SK-N-DZ (cell line): ENCODE measurements at places on chromosomes 12 and 14.

DNA sequence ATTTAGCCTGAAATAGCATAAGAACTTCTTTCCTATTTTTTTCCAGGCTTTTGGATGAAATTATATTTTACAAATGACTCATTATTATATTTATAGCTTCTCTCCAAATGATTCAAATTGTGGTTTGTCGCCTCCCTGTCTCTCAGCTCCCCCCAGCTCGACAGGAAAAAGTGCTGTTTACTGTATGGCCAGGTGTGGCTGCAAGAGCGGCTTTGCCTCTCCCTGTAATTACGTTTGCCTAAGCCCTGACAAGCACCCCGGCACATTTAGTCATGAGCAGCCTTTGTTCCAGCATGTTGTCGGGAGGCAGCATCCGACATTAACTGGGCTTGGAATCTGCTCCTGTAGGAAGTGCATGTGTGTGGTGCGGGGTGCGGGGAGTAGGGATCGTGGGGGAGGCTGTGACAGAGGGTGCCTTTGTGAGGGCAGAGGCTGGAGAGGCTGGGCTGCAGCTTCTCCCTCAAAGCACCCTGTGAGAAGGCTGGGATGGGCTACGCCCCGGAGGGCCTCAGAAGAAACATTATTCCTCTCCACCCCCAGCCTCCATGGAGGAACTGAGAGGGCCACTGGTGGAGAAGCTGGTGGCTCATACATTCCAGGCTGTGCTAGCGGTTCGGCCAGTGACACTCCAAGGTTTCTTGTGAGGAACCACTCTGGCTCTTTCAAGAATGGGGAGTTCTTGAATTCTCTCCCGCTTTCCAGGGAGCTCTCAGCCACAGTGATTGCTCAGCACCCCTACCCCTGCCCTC lies 42.1 kb upstream of the CTDSP2 start:
- peak; percentile 52 for DNase-seq

DNA sequence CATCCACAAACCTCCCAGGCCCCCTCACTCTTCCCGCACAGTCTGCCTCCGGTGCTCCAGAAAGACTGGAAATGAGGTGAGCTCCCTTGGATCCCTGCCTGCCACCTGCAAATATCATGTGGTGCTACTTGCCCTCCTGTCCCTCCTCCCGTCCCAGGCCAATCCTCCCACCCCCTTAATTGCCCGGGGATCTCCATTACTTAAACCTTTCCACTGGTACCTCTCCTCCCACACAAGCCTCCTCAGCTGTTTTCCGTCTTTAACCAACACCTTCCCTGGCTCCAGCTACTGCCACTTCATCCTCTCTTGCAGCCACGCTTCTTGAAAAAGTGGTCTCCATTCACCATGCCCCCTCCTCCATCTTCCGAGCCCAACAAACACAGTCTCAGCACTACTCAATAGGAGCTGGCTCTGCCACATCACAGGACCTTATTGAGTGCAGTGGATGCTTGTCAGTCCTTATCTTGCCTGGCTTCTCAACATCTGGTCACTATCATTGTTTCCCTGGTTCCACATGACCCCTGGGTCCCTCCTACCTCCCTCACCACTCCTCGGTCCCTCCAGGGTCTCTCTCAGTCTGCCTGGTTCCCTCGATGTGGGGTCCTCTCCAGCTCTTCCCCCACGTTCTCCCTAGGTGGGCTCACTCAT lies 11.5 kb downstream of the FAIM2 start:
- DNase-seq: peak; percentile 73

- no peak for DNase-seq
These were observed 129.5 kb downstream of the KIF26A start for GRCh38 chr14:104267895-104268294.

DNA sequence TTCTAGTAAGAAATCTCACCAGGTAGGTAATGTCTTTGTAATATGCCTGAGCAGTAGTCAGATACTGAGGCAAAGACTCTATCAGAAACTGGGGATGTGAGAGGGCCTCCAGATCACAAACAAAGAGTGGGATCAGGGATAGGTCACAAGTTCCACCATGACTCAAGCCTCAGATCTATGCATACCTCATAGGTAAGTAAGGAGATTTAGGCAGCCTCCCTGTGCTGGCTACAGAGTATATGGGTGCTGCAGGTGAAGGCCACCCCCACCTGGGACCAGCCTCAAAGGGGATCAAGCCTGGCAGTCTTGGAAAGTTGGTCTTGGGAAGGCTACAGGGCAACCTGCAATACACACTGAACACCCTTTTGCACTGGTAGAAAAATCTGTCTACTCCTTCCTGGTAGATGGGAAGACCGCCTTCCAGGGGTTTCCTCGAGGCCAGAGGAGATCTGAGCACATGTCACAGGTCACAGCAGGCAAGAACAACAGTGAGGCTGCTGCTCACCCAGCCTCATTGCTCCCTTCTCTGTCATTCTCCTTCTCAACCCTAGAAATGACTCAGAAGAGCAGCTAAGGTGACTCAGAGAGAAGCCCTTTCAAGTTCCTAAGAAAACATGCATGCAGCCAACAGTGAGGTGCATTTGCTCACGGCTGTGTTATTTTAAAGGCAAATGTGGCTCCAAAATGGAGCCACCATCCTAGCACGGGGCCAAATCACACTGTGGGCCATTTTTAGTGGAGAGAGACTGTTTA lies 143.4 kb upstream of the CDKN3 start:
- no peak for DNase-seq

- peak; percentile 33 for DNase-seq
These were observed 18.6 kb downstream of the PRORP start for GRCh38 chr14:35140718-35141581.

- no peak for DNase-seq
These were observed 19.9 kb downstream of the PLBD2 start for GRCh38 chr12:113378291-113378690.

- no peak for DNase-seq
These were observed 22.9 kb upstream of the KRT83 start for GRCh38 chr12:52344111-52344510.

GRCh38 chr12:1593174-1594005 lies 991 bp downstream of the FBXL14 start:
- DNase-seq: peak; percentile 57

GRCh38 chr12:124233041-124233796 lies 61.7 kb upstream of the RFLNA start:
- no peak for DNase-seq

- DNase-seq: no peak
These were observed 234.9 kb upstream of the PLEKHG7 start for GRCh38 chr12:92467886-92468285.

DNA sequence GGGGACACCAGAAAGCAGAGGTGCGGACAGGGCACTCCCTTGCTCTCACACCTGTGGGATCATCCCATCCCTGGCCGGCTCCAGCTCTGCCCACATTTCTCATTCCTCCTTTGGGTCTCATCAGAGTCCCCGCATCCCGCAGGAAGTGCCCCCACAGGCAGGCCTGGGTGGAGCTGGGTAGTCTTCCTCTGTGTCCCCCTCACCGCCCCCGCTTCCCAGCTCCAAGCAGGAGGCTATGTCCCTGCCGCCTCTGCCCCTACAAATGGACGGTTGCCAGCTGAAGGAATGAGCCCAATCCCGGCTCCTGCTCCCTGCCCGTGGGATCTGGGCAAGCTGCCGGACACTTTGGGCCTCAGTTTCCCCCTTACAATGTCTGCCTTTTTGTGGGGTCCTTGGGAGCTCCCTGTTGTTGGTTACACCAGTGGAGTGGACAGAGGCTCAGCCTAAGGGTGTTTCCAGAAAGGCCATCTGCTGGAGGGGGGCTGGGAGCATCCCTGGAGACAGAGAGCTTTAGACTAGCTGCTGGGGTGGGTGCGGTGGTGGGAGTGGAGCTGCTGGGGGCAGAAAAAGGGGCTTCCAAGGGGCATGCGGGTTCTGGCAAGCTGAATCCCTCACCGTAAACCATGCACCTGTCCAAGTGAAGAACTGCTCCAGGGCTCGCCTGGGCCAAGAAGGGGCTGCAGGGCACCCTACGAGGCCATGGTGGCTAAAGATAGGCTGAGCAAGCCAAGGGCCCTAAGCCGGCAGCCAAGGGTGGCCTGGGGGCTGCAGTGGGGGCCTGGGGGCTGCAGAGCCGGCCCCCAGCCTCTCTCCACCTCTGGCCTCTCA lies 7.9 kb upstream of the GPR132 start:
- DNase-seq: no peak

DNA sequence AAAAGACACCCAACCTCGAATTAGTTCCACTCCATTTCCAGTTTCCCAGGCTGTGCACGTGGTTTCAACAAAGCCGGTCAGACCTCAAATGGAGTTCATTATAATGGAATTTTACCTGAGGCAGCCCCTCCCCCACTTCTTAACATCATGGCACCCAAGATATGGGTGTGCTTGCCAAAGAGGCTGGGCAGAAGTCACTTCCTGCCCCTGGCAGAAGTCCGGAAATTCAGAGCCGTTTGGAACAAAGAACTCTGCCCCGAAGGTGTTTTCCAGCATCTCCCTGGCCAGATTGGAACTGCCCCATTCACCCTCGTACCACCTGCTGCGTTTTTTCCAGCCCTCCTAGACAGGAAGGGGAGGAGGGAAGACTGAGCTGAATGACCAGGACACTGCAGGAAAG lies 8.2 kb downstream of the VDR start:
- DNase-seq: no peak

- no peak for DNase-seq
These were observed 303.9 kb downstream of the TTC6 start for GRCh38 chr14:37899365-37899764.

DNA sequence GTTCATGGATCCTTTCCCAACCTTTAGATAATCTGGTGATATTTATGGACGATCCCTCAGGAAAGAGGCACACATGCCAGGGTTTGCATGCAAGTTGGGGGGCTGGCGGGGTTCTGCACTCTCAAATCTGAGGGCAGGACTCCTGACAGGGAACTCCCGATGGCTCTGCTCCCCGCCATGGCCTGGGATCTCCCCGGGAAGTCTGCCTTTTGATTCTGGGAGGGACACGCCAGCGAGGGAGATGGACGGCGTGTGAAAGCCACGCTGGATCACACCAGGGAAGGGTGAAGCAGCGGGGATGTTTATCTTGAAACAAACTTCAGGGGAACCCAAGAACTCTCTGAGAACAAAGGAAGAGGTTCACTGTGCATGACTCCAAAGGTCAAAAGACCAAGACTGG lies 43.6 kb downstream of the LGMN start:
- DNase-seq: no peak

DNA sequence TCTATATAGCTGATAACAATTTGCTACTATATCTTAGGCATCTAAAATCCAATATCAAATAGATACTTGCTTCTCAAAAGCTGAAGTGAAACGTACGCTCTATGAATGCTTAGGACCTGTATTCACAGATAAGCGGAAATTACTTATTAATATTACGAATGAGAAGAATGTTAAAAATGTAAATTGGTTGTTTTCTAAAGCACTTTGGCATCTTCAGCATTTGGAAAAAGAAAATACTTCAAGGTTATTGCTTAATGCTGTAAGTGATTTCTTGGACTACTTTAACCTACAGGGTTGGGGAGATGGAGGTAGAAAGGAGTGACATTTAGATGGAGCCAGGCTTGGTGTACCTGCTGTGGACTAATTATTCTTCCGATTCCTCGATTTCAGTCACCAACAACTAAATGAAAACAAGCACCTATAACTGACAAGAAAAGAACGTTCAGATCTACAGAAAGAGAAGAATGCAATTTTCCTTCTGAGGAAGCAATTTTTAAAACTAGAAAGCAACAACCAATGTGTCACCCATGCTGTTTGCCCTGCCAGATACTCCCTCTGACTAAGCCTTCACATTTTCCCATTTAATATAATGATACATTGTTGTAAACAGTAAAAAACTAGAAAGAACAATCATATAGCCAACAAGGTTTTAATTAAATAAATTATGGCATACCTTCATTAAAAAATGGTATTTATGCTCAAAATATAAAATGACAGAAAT lies 49.3 kb downstream of the SLC25A21 start:
- no peak for DNase-seq

GRCh38 chr12:110023059-110023980 lies 24.1 kb downstream of the ANKRD13A start:
- no peak for DNase-seq
